Activated naive CD8-positive, alpha-beta T cell treated with anti-CD3 and anti-CD28 coated beads, Interleukin-2, amount 50 U/mL, for 16 hours (primary cell): ENCODE measurements at places on chromosomes 11 and 22.

DNA sequence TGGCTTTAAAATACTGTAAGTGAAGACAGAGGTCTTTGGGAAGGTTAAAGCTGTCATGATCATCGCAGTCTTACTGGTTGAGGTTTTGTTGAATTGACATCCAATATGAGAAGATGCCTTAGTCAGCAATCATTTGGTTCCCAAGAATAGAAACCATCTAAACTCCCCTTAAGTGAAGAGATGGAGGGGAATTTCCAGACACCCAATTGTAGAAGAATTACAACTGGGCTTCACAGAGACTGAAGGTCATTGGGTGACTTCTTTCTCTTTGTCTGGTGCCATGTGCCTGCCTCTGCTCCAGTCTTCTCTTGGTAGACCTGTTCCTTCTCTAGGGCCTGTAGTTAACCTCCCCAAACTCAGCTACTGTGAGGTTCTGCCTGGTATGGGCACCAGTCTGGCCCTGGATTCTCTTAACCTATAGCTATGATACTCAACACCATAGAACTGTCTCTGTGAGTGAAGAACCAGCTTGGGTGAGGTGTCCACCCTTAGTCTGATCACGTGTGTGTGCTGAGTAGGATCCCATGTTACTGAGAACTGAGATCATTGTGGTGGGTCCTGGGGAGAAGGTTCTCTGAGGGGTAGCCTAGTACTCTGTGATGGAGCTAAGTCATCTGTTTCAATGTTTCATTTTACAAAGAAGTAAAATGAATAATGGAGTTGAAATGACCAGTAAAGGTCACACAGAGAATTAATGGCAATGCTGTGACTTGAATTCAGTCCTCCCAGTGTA lies 182.5 kb downstream of the CSNK2A3 start:
- DNase-seq: no peak

- DNase-seq: no peak
Observed at GRCh38 chr22:17912945-17913721, 111.2 kb downstream of the MICAL3 start.

- DNase-seq: no peak
Observed at GRCh38 chr11:126891556-126892217, 108.9 kb downstream of the KIRREL3 start.

DNA sequence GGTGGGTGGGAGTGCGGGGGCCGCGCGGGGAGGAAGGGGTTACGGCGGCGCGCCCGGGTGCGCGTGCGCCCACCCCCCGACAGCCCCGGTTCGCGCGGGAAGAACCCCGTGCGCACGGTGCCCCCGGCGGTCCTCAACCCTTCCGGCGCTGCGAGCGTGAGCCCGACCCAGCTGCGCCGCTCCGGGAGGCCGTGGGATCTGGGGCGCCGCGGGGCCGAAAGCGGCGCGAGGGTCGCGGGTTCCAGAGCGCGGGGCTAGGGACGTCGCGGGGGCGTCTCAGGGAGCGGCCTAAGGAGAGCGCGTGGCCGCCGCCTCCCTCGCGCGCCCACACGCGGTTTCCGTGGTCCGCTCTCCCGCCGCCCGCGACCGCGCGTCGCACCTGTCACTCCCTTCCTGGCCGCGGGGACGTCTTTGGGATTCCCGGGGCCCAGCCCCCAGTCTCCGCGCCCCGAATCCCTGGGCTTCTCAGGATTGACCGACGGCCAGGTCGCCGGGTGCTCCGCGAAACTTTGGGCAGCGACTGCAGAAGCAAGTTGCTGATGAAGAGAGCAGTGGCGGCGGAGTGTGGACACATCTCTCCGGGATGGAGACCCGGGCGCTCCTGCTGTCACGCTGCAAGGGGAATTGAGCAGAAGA lies 582 bp downstream of the SREBF2 start:
- no peak for DNase-seq

- DNase-seq: no peak
Observed at GRCh38 chr11:77435972-77436371, 37.9 kb downstream of the PAK1 start.

- DNase-seq: no peak
Observed at GRCh38 chr22:44710474-44711240, 8.7 kb downstream of the PRR5 start.

DNA sequence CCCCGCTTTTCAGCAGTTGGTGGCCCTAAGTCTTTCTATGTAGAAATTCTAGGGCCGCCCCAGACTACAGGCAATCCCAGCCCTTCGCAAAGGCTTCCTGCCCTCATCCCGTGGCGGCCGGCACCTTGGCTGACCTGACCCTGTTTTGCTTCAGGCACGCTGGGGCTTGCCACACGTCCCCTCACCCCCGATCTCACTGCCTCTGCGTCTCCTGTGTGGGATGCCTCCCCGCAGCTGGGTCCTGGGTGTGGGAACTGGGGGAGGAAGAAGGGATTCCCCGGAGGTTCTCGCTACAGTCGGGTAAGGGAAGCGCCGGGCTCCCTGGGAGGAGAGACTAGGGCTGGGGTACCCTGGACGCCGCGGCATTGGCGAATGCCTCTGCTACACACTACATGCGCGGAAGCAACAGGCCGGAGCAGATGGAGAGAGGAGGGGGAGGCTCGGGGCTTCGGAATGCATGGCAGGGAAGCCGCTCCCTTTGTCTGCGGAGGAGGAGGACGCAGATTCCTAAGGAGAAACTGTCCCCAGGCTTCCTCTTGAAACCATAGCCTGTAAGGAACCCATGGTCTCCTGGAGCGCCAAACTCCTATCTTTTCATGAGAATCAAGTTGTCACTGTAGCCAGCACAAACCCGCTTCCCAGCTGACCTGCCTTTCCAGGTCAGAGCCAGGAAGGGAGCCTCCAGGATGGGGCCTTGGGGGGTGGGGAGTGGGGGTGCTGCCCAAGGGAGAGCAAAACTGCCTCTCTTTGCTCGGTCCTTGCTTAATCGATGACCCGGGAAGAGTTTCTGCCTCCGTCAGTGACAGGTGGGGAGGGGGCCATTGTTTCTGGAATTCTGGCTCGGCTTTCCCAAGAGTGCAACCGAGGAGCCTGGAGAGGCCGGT lies 1.4 kb downstream of the DTX4 start:
- no peak for DNase-seq
